ENCODE measurements at places on chromosomes 5 and 9. TPM values are rescaled to one million over a fixed set of nuclear protein-coding genes. Genes with fewer than 3 reads are reported as not detected.

PALM2AKAP2 gene
- 19.4 TPM for total RNA-seq

NKD2 gene
- total RNA-seq = not detected

PCDHB10 gene
- total RNA-seq = 2.2 TPM

PCDHGA12 gene
- total RNA-seq = 20.6 TPM

AIF1L gene
- under 0.01 TPM for total RNA-seq

- no peak for DNase-seq
- peak overlapping the region; percentile 1 for H3K27ac ChIP-seq
- no peaks in the 10 kb centered on the region for H3K27me3 ChIP-seq
- H3K4me3 ChIP-seq = no peak overlapping the region
These were observed 278.3 kb upstream of the PTGER4 start for GRCh38 chr5:40401284-40402006.

DNA sequence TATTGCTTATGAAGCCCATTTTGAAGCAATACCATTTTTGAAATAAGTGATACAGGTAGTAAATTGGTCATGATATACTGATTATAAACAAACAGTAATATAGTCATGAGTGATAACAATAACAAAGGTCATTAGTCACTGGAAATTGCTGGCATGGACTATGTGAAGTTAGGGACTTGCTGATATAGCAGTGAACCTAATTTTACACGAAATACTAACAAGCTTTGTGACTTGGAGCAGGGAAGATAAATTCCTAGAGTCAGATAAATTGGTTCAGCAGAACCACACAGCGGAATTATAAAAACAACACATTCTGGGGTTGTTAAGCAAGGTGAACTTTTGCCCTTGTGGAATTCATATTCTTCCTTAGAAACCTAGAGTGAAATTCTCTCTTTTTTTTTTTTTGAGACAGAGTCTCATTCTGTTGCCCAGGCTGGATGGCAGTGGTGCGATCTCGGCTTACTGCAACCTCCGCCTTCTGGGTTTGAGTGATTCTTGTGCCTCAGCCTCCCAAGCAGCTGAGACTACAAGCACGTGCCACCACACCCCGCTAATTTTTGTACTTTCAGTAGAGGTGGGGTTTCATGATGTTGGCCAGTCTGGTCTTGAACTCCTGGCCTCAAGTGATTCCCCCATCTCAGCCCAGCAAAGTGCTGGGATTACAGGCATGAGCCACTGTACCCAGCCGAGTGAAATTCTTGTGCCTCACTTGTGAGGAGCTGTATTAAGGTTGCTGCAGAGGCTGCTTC is 6.0 kb downstream of the UGCG start:
- H3K27me3 ChIP-seq = no peaks in the 10 kb centered on the region
- peak overlapping the region; percentile 97 for H3K27ac ChIP-seq
- peaks cover 69% of the 10 kb centered on the region for H3K4me1 ChIP-seq

DNA sequence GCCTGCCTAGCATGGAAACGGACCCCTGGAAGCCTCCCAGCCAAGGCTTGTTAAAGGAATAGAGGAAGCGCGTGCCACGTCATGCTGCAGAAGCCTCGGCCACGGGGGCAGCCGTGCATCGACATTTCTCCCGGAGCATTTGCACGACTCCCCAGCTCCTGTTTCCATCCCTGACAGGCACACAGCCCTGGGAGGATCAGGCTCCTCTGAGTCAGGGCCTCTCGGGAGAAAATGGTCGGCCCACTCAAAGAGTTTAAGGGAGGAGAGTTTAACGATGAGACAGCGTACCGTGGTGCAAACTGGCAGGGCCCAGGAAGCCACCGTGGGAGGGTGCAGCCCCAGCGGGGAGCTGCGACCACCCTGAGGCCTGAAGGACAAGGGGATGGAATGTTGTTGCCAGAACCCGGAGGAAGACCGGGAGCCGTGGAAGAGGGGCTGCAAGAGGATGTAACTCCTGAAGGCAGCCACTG is 213.6 kb downstream of the PAX5 start:
- H3K4me3 ChIP-seq = no peak overlapping the region
- H3K4me1 ChIP-seq = no peaks in the 10 kb centered on the region
- no peak overlapping the region for H3K27ac ChIP-seq
- no peaks in the 10 kb centered on the region for H3K36me3 ChIP-seq

- no peaks in the 10 kb centered on the region for H3K4me1 ChIP-seq
- no peak within 1 kb of the TSS for H3K4me3 ChIP-seq
- no peak within 1 kb of the TSS for H3K27ac ChIP-seq
- no peaks in the 10 kb centered on the region for H3K36me3 ChIP-seq
- peak; percentile 41 for DNase-seq
- H3K27me3 ChIP-seq = no peaks in the 10 kb centered on the region
These were observed at the start of gene SLC27A6 for GRCh38 chr5:128965011-128965637. TSS of gene SLC27A6 (plus strand) at chr5:128965488. CDS start at chr5:128966138, 650 bp downstream.

DNA sequence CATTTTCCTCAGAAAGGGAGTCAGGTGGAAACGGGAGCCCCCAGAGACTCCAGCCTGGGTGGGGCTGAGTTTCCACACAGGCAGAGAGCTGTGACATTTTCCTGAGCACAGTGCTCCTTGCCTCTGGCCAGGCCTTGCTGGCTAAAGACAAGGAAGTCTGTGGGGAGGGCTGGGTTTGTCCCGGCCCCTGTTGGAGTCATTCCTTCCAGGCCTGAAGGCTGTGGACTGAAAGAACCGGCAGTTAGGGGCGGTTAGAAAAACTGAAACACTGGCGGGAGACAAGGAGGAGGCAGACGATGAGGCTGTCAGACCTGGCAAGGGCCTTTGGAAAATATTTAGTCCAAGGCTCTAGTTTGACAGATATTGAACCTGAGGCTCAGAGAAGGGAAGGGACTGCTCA is 29.9 kb downstream of the COL15A1 start:
- H3K4me1 ChIP-seq = peaks cover 5% of the 10 kb centered on the region
- H3K27me3 ChIP-seq = peaks cover 86% of the 10 kb centered on the region
- no peaks in the 10 kb centered on the region for H3K36me3 ChIP-seq
- DNase-seq = no peak

- DNase-seq = no peak
- H3K36me3 ChIP-seq = no peaks in the 10 kb centered on the region
- peaks cover 19% of the 10 kb centered on the region for H3K4me1 ChIP-seq
- H3K27me3 ChIP-seq = no peaks in the 10 kb centered on the region
These were observed 73.0 kb upstream of the AGXT2 start for GRCh38 chr5:35120715-35121114.

DNA sequence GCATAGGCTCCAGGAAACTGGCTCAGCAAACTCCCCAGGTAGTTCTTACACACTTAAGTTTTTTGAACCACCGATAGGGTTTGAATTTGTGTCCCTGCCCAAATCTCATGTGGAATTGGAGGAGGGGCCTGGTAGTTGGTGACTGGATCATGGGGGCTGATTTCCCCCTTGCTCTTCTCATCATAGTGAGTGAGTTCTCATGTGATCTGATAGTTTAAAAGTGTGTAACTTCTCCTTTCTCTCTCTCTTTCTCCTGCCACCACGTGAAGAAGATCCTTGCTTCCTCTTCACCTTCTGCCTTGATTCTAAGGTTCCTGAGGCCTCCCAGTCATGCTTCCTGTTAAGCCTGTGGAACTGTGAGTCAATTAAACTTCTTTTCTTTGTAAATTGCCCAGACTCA is 22.4 kb upstream of the HACD4 start:
- H3K4me3 ChIP-seq = no peak overlapping the region
- no peak overlapping the region for H3K27ac ChIP-seq
- no peak for DNase-seq
- H3K4me1 ChIP-seq = no peaks in the 10 kb centered on the region

DNA sequence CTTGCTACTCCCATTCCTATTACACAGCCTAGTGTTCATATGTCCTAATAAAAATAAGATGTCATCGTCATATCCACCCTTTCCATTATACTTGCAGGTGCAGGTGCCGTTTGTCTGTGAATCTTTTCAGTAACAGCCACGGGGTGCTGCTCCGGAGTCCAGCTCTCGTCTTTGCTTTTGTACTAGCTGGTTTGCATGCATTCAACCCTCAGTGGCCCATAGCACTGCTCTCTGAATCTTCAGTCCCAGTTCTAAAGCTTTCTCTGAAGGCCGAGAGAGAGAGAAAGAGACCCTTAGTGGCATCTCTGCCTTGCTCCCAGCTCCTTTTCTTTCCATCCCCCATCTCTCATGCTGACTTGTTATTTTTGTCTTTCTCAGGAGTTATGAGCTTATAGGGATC is 468.5 kb downstream of the TMEM232 start:
- no peak overlapping the region for H3K4me3 ChIP-seq
- no peaks in the 10 kb centered on the region for H3K4me1 ChIP-seq
- DNase-seq = no peak
- no peaks in the 10 kb centered on the region for H3K36me3 ChIP-seq
- no peaks in the 10 kb centered on the region for H3K27me3 ChIP-seq
- H3K27ac ChIP-seq = no peak overlapping the region

- peak; percentile 80 for DNase-seq
- no peak overlapping the region for H3K4me3 ChIP-seq
- peak overlapping the region; percentile 7 for H3K27ac ChIP-seq
- no peaks in the 10 kb centered on the region for H3K36me3 ChIP-seq
- H3K4me1 ChIP-seq = peaks cover 15% of the 10 kb centered on the region
These were observed 22.5 kb downstream of the APBA1 start for GRCh38 chr9:69649566-69650250.

DNA sequence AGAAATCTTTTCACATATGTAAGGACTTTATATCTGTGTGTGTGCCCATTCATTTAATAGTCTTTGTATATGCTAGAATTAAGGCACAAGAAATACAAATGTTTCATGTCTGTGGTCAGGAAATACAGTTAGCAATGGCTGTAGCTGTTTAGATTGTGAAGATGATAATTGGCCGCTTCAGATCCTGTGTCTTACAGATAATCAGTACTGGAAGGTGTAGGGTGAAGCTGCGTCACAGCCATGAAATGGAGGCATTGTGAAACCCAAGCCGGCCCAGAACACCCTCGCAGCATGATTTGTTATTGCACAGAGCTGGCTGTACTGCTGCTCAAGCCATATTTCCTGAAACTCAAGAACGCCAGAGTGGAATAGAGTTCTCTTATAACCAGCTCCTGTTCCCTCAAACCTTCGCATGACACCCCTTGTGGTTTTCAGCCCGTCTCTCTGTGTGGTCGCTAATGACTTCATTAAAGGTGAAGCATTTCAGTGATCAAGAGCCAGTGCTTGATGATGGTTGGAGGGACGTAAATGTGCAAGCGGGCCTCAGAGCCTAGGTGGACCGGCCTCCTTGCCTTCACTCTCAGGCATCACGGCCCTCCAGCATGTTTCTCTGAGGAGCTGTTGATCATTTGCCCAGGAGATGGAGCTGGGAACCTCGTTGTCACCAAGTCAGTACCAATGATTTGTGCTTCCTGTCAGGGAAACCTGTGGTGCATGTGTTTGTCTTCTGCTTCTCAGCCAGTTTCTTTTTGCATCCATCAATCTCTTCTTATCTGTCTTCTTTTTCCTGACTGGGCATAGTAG is 80.1 kb downstream of the F2RL2 start:
- no peaks in the 10 kb centered on the region for H3K36me3 ChIP-seq
- no peak overlapping the region for H3K4me3 ChIP-seq
- no peaks in the 10 kb centered on the region for H3K4me1 ChIP-seq
- no peak overlapping the region for H3K27ac ChIP-seq

GRCh38 chr9:14321517-14322130 is 7.7 kb upstream of the NFIB start:
- peaks cover 35% of the 10 kb centered on the region for H3K4me1 ChIP-seq
- no peaks in the 10 kb centered on the region for H3K36me3 ChIP-seq
- peak overlapping the region; percentile 76 for H3K27ac ChIP-seq
- peak; percentile 81 for DNase-seq
- peak overlapping the region; percentile 79 for H3K4me3 ChIP-seq

DNA sequence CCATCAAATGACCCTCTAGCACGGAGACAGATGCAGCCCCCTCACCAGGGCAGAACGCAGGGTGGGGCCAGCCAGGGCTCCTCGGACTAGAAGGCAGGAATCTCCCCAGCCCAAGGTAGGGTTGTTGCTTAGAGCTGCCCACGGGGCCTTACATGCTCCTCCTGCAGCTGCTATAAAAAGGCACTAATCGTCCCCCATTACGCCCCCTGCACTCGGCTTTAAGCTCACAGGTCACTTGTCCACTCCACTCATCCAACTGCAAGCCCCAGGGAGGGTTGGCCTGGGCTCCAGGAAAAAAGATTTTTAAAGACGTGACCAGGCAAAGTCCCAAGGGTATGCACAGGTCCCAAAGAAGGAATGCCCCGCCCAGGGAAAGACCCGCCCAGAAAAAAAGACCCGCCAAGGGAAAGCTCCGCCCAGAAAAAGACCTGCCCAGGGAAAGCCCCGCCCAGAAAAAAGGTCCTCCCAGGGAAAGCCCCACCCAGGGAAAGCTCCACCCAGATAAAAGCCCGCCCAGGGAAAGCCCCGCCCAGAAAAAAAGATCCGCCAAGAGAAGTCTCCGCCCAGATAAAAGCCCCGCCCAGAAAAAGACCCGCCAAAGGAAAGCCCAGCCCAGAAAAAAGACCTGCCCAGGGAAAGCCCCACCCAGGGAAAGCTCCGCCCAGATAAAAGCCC is 11.1 kb downstream of the GRIN1 start:
- H3K4me3 ChIP-seq = no peak overlapping the region
- no peaks in the 10 kb centered on the region for H3K36me3 ChIP-seq
- no peaks in the 10 kb centered on the region for H3K27me3 ChIP-seq
- no peaks in the 10 kb centered on the region for H3K4me1 ChIP-seq

GRCh38 chr9:91346644-91347043 is 15.1 kb downstream of the AUH start:
- no peak overlapping the region for H3K27ac ChIP-seq
- no peak overlapping the region for H3K4me3 ChIP-seq
- H3K27me3 ChIP-seq = no peaks in the 10 kb centered on the region
- no peaks in the 10 kb centered on the region for H3K4me1 ChIP-seq
- DNase-seq = no peak

DNA sequence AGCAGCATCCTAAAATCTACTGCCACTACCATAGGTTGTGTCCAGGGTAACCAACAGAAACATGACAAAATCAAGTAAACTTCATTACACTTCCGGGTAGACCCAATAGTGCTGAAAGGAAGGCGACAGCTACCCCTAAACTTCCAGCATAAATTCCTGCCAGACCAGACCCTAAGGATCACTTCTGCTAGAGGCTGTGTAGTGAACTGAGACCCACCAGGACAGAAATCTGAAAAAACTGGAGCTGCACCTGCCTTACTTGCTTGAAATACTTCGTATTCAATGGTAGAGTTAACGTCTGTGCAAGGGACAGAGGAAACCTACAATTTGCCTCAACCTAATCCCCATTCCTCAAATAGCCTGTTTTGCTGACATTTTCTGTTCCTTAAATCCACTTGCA is 1.0 kb upstream of the SECISBP2 start:
- H3K4me3 ChIP-seq = peak overlapping the region; percentile 78
- H3K27me3 ChIP-seq = no peaks in the 10 kb centered on the region
- H3K36me3 ChIP-seq = peaks cover 22% of the 10 kb centered on the region
- H3K27ac ChIP-seq = peak overlapping the region; percentile 96

- no peak for DNase-seq
- H3K4me3 ChIP-seq = no peak overlapping the region
- H3K36me3 ChIP-seq = no peaks in the 10 kb centered on the region
- no peak overlapping the region for H3K27ac ChIP-seq
- no peaks in the 10 kb centered on the region for H3K4me1 ChIP-seq
- H3K27me3 ChIP-seq = no peaks in the 10 kb centered on the region
These were observed 21.4 kb upstream of the SPARC start for GRCh38 chr5:151708126-151708525.

All from osteoblast (primary cell).